MCF 10A (cell line): ENCODE measurements at places on chromosomes 1 and 21. TPM values are rescaled to one million over a fixed set of nuclear protein-coding genes. Genes with fewer than 3 reads are reported as not detected.

The GPR153 gene
- total RNA-seq = 4.6 and 5.0 TPM in 2 replicates

The SH2D1B gene
- not detected in 2 replicates for total RNA-seq

The CDC20 gene
- total RNA-seq = 123 and 204 TPM in 2 replicates

The GOLT1A gene
- total RNA-seq = 11.5 and 12.7 TPM in 2 replicates

The YARS1 gene
- 347 and 372 TPM in 2 replicates for total RNA-seq

The C1orf226 gene
- 3.1 and 3.3 TPM in 2 replicates for total RNA-seq
